Umbilical cord (tissue), 2 donors: ENCODE measurements at places on chromosomes 13 and 19. TPM values are rescaled to one million over a fixed set of nuclear protein-coding genes. Genes with fewer than 3 reads are reported as not detected.

The C5AR2 gene
- 5.5 TPM for total RNA-seq

The MEF2B gene
- total RNA-seq: 0.72 TPM

The ZNF8 gene
- 5.3 TPM for total RNA-seq

The TMEM255B gene
- total RNA-seq: 0.24 TPM

The CFD gene
- 35.2 TPM for total RNA-seq

The OR10H1 gene
- total RNA-seq: 2.6 TPM

The LILRB2 gene
- not detected for total RNA-seq

The NKPD1 gene
- 0.48 TPM for total RNA-seq

The BEST2 gene
- total RNA-seq: not detected

The PODNL1 gene
- 13.2 TPM for total RNA-seq

The ACP7 gene
- total RNA-seq: 0.24 TPM

The TMEM190 gene
- total RNA-seq: not detected

The PRODH2 gene
- 5.5 TPM for total RNA-seq

The NOVA2 gene
- total RNA-seq: 6.0 TPM

The GJB6 gene
- 3.6 TPM for total RNA-seq

The KCNN4 gene
- total RNA-seq: 6.3 TPM

The ADAMTSL5 gene
- total RNA-seq: 5.1 TPM

The ANKRD10 gene
- total RNA-seq: 83.5 TPM

The GRK1 gene
- total RNA-seq: not detected
